Liver (tissue), 10 donors: ENCODE measurements at places on chromosomes 7 and 10. TPM values are rescaled to one million over a fixed set of nuclear protein-coding genes. Genes with fewer than 3 reads are reported as not detected.

The OR2A7 gene
- 1.6 TPM for total RNA-seq

The LRRTM3 gene
- not detected for total RNA-seq

The CFAP70 gene
- 0.98 TPM for total RNA-seq

GRCh38 chr10:62772186-62772974 lies 32.1 kb upstream of the ADO start:
- no peaks in the 10 kb centered on the region for H3K4me1 ChIP-seq
- no peak for DNase-seq
- no peak overlapping the region for H3K27ac ChIP-seq
- H3K36me3 ChIP-seq = no peaks in the 10 kb centered on the region
- no peak overlapping the region for H3K4me3 ChIP-seq
- H3K27me3 ChIP-seq = no peaks in the 10 kb centered on the region

GRCh38 chr10:123642293-123642692 lies 23.9 kb upstream of the GPR26 start:
- H3K27ac ChIP-seq = no peak overlapping the region
- H3K36me3 ChIP-seq = no peaks in the 10 kb centered on the region
- DNase-seq = no peak

- H3K4me1 ChIP-seq = no peaks in the 10 kb centered on the region
- DNase-seq = no peak
- H3K4me3 ChIP-seq = no peak overlapping the region
- H3K27me3 ChIP-seq = no peaks in the 10 kb centered on the region
Measured at GRCh38 chr7:114959931-114960330, 38.0 kb downstream of the MDFIC start.

DNA sequence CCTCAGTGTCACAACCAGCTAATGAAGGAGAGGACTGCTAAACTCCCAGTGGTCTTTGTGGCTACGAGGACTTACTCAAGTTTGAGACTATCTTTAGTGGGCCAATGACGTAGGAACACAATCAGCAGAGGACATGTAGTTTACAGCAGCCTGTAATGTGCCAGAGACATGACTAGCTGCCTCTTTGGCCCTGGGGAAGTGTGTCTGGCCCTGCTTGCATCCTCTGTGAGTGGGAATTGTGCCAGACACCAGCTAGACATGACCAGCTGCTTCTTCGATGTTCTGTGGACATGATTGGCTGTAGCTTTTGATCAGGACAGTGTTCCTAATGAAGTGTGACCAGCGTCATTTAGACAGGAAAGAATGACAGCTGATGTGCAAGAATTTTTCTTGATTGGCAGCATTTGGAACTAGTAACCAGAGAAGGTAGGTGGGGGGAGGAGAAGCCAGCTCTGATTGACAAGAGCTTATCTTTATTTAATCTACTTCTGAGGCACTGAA lies 141.7 kb downstream of the AUTS2 start:
- no peaks in the 10 kb centered on the region for H3K36me3 ChIP-seq
- no peaks in the 10 kb centered on the region for H3K27me3 ChIP-seq
- H3K4me3 ChIP-seq = no peak overlapping the region
- no peaks in the 10 kb centered on the region for H3K4me1 ChIP-seq

GRCh38 chr10:42781893-42782445 lies 626 bp upstream of the BMS1 start:
- no peak for DNase-seq
- peaks cover 21% of the 10 kb centered on the region for H3K36me3 ChIP-seq
- no peaks in the 10 kb centered on the region for H3K27me3 ChIP-seq
- H3K4me1 ChIP-seq = peaks cover 8% of the 10 kb centered on the region
- peak overlapping the region; percentile 98 for H3K4me3 ChIP-seq
